NCI-H524 (cell line): ENCODE measurements at places on chromosomes 11 and 22.
A peak's percentile ranks its signal among the peaks of the same experiment; 100 is the strongest.

GRCh38 chr22:23178512-23179254 is 1.6 kb upstream of the BCR start:
- DNase-seq, result peak; percentile 50

GRCh38 chr11:106983261-106983660 is 35.0 kb downstream of the GUCY1A2 start:
- no peak for DNase-seq

DNA sequence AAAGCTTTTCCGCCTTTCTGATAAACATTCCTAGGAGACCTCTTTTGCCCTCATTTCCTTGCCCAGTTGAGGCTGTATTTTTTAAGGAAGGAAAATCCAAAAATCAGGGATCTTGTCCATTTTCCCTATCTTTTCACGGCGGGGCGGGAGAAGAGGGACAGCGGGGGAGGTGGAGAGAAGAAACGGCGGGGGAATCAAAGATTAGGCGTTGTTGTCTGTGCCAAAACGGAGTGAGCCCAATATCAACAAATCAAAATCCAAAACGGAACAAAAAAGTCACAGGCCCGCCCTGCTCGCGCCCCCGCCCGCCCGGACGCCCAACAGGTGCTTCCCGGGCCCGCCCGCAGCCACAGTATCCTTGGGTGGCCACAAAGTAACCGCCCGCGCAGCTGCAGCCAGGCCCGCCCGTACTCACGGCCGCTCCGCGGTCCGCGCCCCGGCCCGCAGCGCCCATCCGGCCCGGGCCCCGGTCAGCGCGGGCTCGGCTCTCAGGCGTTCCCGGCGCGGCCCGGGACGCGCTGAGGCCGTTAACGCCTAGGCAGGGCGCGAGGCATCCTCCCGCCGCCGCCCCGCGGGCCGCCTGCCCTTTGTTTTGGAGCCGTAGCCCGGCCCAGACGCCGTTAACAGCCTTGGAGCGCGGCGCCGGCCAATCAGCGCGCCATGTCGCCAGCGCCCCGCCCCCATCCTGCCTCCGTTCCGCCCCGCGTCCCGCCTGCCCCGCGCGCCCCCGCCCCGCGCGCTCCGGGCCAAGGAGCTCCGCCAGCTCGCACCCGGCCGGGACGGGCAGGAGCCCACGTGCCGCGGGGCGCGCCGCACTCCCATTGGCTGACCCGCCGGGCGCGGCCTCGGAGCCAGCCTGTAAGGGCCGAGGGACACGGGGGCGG is at the start of gene YPEL1:
TSS of gene YPEL1 (minus strand) at position 595 of the 884 bp plus-strand sequence. CDS start 25,050 bp downstream, outside the sequence.
- peak; percentile 93 for DNase-seq

DNA sequence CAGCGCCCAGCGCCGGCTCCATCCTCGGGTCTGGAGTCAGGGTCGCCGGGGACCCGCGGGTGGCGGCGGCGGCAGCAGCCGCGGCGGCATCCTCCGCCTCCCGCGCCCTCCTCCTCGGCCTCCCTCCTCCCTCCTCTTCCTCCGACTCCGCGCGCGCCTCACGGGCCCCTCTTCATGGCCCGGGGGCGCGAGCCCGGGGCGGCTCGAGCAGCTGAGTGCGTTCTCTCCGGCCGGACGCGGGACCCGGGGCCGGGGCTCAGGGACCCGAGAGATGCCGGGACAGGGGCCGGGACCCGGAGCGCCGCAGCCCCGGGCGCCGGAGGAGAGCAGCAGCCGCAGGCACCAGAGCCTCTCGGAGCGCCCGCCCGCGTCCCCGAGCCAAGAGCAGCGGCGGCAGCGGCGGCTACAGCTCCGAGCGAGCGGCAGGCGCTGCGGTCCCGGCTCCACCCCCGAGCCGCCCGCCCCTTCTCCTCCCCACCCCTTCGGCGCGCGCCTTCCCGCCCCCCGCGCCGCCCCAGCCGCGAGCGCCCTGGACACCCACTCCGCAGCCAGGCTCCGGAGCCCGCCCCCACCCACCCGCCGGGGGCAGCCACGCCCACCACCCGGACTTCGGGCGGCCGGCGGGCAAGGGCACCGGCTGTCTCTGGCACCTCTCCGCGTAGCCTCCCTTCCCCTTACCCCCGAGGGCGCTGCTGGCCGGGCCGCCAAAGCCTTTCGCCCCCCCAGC is at the start of gene CHST1:
TSS of gene CHST1 (minus strand) at position 417 of the 727 bp plus-strand sequence. CDS start 14,699 bp downstream, outside the sequence.
- peak; percentile 33 for DNase-seq

DNA sequence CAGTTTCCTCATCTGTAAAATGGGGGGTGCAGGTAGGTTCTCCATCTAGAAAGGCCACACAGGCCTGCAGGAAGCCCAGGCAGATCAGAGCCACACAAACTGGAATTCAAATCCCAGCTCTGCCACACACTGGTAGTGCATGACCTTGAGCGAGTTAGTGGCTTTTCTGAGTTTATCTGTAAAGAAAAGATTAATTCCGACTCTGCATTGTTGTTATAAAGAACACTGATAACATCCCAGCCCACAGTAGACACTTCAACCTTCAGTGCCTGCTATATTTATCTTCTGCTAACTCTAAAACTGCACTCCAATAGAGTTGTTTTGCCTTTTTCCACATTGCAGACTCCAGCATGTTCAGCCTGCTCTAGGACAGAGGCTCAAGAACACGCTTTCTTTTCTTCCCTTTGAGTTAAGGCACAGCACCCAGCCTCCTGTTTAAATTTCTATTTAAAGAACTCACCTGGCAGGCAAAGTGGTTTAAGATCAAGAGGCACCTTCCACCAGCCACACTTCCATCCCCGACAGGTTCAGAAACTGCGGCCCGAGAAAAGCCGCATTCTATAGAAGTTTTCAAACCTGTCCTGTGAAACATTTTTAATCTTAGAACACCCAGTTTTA is 133.9 kb downstream of the PLEKHA7 start:
- DNase-seq, result no peak

DNA sequence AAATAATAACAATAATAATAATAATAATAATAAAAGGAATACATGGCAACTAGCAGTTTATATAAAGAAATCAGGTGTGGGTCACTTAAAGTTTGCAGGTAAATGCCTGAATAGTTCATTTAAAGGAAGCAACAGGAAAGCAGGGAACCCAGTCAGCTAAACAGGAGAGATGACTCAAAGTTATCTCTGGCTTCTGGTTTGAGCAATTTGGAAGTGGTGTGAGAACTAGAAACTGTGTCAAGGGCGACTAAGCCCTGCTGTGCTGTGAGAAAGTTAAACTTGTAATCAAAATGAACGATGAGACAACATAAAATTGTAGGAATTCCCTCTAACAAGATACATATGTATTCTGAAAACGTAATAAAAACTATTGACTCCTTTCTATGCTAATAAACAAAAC is 35.5 kb downstream of the SLC22A9 start:
- no peak for DNase-seq

DNA sequence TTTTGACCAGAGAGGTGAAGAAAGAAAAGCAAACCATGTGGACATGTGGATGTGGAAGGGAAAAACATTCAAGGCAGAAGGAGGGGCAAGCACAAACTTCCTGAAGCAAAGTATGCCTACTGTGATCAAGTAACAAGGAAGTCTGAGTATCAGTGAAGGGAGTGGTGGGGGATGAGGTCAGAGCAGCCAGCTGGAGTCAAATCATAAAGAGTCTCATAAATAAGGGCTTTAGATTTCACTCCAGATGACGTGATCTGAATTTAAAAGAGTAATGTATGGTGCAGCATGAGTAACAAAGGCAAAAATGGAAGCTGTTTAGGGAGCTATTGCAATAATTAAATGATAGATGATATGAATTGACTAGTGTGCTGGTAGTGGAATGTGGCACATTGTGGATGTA is 665.4 kb upstream of the CCDC90B start:
- DNase-seq, result peak; percentile 54

GRCh38 chr11:18778468-18778867 is 13.1 kb downstream of the PTPN5 start:
- DNase-seq, result no peak

DNA sequence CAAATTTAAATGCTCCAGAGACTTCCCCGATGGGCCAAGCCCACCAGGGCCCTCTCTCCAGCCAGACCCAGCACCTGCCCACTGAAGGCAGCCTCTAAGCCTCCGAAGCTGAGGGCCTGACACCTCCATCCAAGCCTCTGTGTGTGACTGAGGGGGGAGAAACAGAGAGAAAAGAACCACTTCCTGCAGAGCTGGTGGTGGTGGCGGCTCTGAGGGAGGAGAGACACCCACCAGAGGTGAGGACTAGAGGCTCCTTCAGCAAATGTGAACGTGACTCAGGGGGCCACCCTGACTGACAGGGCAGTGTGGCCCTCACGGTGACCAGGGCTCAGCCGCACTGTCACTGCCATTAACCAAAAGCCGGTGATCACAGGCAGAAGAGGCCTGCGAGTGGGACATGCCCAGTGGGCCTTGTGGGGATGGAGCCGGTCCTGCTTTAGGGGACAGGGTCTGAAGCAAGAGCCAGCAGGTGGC is 31.0 kb upstream of the CD5 start:
- no peak for DNase-seq

- no peak for DNase-seq
These were observed 9.0 kb upstream of the CYTH4 start for GRCh38 chr22:37273126-37273845.

GRCh38 chr11:113311536-113311935 is 2.8 kb upstream of the TTC12 start:
- DNase-seq, result no peak

DNA sequence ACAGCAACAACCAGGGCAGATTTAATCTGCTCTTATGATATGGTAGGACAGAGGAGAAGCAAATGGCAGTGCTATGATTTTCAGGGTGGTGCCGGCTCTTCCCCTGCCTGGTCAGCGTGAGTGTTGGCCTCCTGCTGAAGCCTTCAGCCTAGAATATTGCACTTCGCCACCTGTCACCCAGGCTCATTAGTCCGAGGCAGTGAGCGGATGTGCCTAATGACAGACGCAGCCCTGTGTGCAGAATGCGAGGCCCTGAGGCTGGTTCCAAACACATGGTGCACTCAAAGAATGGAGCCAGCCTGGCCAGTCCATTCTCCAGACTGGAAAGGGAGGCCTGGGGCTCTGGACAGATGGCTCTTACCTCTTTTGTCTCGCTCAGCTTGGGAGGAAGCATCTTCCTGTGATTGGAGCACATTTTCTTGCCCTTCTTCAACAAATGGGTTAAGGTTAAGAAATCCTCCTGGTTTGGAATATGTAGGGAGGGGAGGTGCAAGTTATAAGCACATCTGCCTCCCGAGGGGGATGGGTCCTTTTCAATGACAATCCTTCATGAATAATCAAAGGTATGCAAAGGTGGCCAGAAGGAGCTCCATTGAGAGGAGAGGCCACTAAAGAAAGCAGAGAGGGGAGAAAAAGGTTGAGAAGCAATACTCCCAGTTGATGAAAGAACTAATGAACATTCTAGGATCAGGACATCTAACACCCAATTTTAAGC is 39.7 kb upstream of the GALNT18 start:
- peak; percentile 92 for DNase-seq

- DNase-seq, result no peak
These were observed 37.7 kb downstream of the POU2AF3 start for GRCh38 chr11:111336062-111336461.

DNA sequence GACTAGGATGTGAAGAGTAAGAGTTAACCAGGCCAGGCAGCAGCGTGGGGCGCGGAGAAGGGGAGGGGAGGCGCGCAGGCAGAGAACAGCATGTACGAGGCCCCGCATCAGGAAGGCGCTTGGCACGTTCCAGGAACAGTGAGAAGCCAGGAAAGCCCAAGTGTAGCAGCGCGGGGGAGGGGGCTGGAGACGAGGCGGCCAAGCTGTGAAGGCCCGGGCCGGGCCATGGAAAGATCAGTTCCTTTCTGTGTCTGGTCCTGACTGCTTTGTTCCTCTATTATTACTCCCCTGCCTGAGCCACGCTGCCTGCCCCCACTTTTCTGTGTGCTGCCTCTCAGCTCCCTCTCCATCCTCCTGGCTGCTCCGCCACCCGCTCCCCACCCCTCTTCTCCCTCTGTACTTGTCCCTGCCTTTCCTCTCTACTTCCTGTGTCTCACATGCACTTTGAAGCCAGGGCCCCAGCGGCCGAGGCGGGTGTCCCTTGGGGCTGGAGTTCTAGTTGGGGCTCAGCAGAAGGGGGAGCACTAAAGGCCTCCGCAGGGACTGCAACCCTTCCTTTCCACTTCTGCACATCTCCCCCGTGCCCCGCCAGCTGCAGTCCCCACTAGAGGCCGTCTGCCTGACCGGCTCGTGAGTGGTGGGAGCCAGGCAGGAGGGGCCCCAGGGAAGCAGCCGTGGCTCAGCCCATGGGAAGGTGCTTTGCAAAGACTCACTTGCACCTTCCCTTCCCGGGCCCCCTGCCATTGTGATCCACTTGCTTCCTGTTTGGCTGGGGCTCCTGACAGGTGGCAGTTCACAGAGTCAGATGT is 63.7 kb downstream of the PRDM11 start:
- peak; percentile 37 for DNase-seq

- DNase-seq, result no peak
These were observed 19.2 kb downstream of the EMID1 start for GRCh38 chr22:29224859-29225410.

DNA sequence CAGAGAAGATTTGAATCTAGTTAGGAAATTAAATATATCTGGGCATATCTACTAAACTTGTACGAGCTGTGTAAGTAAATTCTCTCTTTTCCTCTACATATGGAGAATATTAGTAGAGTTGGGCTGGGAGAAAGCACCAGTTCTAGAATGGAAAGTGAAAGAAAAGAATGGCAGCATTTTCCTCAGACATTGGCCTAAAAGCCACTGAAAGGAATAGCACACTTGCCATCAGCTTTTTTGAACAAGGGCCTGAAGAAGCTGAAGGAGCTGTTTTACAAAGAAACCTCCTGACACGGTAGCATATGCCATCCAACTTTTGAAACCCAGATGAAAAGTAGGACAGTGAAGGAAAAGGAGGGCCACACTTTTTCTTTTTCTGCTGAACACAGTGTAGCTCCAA is 1563.7 kb upstream of the TENM4 start:
- DNase-seq, result no peak

DNA sequence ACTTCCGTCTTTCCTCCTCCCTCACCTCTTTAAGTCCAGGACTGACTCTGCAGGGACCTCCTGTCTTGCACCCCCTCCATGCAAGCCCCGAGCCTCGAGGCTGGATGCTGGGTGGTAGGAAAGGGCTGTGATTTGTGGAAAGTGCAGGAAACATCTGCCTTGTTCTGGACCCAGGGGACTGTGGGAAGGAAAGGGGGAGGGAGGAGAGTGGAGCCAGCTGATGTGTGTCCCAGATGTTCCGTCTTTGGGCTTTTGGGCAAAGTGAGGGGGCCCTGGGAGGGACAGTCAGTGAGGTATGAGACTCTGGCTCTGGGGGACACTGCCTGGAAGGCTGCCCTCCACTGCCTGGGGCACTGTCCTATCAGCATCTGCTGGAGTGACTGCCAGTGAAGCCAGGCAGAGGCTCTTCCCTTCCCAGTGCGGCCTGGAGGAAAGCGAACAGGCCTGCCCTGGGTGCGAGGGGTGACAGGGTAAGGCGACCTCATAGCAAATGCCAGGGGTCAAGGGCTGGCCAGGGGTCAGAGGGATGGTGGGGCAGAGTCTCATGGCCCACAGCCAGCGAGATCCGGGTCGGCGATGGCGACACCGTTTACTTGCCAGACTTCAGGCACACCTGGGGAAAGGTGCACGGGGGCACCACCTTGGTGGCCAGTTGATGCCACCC is 1.7 kb downstream of the MRGPRD start:
- no peak for DNase-seq

DNA sequence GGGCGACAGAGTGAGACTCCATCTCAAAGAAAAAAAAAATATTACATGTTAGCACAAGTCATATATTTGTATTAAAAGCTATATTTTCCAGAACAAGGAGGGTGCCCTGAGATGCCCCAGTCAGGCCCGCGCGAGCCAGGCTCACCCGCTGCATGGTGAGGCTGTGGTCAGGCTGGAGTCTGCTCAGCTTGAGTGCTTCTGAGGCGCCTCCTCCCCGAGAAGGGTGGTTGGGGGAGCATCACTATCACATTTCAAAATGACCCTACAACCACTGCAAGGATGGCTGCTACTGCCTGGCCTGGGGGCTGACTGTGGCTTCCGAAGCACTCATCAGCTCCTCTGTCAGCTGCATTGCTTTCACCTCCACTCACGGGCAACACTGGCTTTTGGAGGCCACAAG is 77.1 kb downstream of the SCUBE1 start:
- DNase-seq, result no peak
